GM06990 (cell line): ENCODE measurements at places on chromosomes 2 and 18.

- no peak for DNase-seq
These were observed 6.0 kb downstream of the ITM2C start for GRCh38 chr2:230870544-230871360.

DNA sequence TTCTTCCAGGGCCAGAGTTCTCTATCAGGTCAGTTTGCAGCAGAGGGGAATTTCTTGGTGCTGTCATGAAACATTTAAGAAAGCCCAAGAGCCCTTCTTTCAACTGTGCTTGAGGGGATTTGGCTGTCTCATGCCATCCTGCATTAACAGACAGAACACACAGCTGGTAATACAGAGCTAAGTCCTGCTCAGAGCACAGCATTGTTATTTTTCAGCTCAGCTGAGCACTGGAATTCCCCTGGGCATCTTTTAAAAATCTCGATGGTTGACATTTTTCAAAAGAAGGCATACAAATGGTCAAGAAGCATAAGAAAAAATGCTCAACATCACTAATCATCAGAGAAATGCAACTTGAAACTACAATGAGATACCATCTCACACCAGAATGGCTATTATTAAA, 14.9 kb upstream of the IL1R2 start:
- no peak for DNase-seq

GRCh38 chr2:228273159-228273558, 91.7 kb upstream of the SPHKAP start:
- DNase-seq: no peak

GRCh38 chr2:230779126-230779525, 66.5 kb downstream of the CAB39 start:
- no peak for DNase-seq

DNA sequence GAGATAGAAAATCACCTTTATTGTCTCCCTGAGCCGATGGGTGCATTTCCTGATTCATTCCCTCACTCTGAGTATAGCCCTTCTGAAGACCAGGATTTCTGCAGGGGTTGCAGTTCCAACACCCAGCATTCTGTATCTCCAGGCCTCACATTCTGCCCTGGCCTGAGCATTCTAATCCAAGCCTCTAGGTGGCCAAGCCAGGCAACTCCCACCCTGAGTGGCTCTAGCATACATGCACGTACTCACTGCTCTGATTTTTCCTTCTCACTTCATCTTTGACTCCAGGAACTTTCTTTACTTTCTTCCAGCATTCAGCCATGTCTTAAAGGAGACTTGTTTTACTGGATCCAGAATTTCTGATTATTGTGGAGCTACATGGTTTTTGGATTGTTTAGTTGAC, 100.7 kb upstream of the STK39 start:
- DNase-seq: no peak

- no peak for DNase-seq
These were observed 494.4 kb downstream of the SOX11 start for GRCh38 chr2:6186332-6187151.
